ENCODE measurements at places on chromosomes 4 and X.
A peak's percentile ranks its signal among the peaks of the same experiment; 100 is the strongest.

DNA sequence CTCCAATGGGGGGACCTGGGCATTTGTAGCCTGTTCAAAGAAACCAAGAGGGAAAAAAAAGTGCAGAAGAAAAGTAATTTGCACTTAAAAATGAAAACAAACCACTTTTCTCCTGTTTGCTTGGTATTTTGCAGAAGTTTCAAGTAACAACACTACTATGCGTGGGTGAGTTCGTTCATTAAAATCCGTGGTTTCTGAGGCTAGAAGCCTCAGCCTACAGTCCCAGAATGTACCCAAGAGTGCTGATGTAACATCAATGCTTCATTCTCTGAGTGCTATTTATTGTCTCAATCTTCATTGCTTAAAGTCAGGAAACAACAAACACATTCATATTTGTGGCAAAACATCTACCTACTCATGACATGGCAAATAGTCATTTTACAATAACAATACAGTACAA lies 29.2 kb downstream of the LGI2 start:
- no peak for DNase-seq

GRCh38 chr4:87502580-87503238 lies 26.5 kb downstream of the SPARCL1 start:
- peak; percentile 40 for DNase-seq

GRCh38 chr4:149296503-149296902 lies 519.1 kb downstream of the IQCM start:
- no peak for DNase-seq

- no peak for DNase-seq
Observed at GRCh38 chr4:83581411-83582288, 45.7 kb downstream of the GPAT3 start.

DNA sequence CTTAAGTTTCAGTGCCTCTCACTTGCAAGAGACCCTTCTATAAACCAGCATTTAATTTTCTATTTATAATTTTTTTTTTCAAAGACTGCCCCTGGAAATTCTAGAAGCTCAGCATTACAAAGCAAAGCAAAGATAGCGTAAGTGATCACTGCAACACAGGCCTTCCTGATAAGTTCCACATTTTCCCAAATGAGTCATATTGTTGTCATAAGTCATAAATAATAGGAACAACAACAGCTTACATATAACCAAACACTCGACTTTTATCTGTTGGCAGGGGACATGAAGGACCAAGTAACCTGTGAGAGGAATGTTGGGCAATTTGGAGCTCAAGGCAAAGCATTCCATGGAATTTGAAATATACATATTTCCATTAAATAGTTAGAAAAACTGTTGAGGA lies 815.5 kb downstream of the DMD start:
- DNase-seq: no peak

- no peak for DNase-seq
Observed at GRCh38 chr4:101807351-101807750, 16.8 kb downstream of the BANK1 start.

DNA sequence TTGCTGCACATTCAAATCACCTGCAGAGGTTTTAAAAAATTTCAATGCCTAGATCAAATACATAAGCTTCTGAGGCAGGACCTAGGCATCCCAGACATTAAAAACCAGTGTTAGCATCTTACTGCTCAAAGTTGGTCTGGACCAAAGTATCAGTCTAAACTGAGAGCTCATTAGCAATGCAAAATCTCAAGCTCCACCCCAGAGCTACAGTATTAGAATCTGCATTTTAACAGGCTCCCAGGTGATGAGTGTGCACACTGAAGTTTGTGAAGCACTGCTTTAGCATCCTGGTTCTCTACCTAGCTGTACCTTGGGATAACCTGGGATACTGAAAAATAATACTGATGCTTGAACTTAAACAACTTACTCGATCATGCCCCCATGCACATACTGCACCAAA lies 96.0 kb downstream of the PRRG1 start:
- no peak for DNase-seq

- peak; percentile 12 for DNase-seq
Observed at GRCh38 chr4:25694466-25694865, 38.8 kb downstream of the SLC34A2 start.

- DNase-seq: no peak
Observed at GRCh38 chrX:131734621-131735020, 190.7 kb downstream of the OR13H1 start.

GRCh38 chr4:71604785-71605184 lies 179.1 kb downstream of the GC start:
- DNase-seq: no peak

- peak; percentile 57 for DNase-seq
Observed at GRCh38 chr4:187209921-187210613, 486.4 kb upstream of the FAT1 start.

DNA sequence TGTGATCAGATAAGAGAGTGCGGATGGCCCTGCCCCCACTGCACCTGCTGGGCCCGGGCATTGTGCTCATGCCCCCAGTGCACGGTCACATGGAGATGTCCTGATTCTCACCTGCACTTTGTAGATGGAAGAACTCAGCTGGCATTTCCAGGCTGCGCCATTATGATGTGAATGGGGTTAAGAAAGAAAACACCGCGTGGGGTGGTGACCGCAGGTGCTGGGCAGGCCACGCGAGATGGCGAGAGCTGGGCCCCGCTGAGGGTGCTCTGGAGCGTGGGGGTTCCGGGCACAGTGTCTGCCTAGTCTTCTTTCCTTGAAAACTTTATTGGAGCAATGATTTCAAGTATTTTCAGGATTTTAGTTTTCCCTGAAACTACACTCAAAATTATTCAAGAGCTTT lies 17.8 kb upstream of the HGFAC start:
- no peak for DNase-seq

DNA sequence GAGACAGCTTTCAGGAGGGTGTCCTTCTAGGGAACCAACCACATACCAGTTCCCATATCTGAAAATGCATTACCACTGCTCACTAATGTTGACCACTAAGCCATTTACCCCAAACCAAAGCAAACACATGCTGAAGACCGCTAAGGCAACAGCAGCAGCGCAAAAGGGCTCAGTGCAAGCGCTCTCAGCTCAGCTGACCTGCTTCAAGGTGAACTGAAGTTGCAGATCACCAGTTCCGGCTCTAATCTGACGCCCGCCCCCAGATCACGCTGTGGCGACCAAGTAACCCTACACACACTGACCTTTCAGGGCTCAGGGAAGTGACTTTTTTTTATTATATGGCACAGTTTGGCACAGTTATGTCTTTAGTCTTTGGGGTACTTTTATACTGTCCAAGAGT lies 5.8 kb downstream of the MECP2 start:
- no peak for DNase-seq

GRCh38 chr4:5096261-5096660 lies 45.0 kb downstream of the STK32B start:
- DNase-seq: peak; percentile 49

DNA sequence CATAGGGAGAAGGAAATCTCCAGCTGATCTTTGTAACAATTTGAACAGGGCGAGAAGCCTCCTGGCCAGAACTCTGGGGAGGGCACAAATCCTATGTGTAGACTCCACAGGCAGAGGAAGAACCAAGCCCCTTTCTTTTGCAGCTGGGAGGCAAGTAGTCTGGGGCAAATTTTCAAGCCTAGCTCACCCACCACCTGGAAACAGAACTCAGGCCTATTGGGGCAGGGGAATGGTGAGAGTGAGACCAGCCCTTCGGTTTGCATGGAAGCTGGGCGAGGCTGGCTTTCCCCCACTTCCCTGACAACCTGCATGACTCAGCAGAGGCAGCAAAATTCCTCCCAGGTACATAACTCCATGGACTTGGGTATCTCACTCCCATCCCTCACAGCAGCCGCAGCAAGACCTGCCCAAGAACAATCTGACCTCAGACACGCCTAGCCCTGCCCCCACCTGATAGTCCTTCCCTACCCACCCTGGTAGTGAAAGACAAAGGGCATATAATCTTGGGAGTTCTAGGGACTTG lies 138.2 kb downstream of the EMCN start:
- DNase-seq: no peak

GRCh38 chrX:151226941-151227340 lies 50.6 kb downstream of the GPR50 start:
- no peak for DNase-seq

GRCh38 chr4:75848891-75849290 lies 53.4 kb downstream of the PPEF2 start:
- DNase-seq: no peak

DNA sequence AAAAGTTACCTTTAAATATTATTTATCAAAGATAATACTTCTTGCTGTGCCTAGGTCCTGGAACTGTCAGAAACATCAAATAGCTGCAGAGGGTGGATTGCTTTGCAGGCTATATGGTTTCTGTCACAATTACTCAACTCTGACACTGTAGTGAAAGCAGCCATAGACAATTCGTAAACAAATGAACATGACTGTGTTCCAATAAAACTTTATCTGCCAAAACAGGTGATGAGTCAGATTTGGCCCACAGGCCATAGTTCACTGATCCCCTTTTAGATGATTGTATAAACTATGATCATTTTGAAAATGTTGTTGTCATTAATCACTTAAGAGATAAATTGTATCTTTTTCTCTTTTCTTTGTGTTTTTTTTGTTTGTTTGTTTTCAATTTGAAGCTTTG lies 8.4 kb upstream of the MEPE start:
- no peak for DNase-seq

DNA sequence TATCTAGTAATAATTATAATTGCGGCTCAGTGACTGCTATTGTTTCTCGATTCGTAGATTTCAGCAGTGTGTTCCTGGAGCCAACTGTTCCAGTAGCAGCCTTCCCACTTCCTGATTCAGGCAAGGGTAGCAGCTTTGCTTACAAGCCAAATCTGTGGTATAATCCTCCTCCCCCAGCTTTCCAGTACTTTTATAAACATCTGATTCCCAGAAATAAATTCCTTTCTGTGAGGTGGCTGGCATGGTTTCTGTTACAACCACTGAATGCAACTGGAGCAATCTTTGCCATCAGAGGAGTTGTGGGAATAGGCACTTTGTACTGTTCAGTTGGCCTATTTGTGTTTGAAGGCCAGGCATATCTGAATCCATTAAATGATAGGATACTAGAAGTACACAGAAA lies 80.0 kb downstream of the GLRA3 start:
- DNase-seq: no peak

DNA sequence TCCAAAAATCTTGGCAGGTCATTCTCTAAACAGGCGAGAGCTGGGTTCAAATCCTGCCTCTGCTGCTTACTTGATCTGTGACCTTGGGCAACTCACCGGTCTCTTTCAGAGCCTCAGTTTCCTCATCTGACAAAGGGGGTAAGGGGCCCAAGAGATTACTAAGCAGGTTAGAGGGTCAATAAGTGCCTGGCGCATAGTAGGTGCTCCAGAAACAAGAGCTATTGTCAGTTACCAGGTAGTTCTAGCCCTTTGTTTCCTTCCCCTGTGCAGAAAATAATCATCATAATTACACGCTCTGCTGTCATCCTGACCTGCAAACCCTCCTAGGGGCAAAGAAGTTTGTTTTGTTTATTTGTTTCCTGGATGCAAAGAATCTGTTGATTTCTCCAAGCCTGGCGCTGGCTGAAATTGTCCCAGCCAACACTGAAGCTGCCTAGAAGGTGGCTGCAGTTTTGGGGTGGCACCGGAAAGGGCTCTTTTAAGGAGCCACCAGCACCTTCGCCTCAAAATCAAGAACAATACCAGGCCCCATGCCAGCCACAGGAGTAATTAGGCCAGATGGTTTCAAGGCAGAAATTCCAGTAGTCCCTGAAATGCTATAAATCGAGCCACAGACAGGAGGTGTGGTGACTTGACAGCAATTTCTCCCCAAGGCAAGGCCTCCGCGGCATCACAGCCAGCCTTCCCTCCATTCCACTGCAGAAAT lies 10.2 kb upstream of the KIAA0232 start:
- peak; percentile 26 for DNase-seq

DNA sequence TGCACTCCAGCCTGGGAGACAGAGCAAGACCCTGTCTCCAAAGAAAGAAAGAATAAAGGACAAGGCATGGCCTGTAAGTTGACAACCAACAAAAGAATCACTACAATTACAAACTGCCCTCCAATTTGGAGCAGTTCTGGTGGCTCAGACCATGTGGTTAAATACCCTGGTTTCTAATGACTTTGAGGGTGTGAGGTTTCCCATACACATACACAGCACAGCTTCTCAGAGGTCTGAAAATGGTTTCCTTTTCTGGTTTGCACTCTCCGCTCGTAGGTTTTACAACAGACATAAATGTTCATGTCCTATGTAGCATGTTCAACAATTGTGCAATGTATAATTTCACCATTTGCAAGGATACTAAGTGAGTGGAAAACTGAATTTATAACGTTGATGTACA lies 34.2 kb upstream of the MXRA5 start:
- no peak for DNase-seq

DNA sequence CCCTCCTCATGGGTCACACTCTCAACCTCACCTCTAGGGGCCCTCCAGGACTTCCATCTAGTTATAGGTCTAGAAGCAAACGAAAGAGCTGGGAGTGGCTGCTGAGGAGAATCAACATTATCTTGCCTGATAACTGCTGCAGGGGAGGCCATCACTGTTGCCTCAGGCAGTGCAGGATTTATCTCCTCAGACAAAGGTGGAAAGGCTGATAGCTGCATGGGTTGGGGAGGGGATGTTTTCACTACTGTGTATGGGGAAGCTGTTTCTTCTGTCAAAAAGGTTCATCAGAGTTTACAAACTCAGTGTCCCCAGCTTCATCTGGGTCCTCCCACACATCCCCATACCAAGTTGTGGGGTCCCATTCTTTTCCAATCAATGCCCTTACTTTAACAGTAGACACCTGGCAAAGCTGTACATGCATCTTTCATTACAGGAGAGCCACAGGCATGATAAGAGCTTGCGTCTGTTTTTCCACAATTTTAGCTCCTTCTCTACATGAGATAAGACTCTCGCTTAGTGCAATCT lies 17.6 kb upstream of the PRDM8 start:
- no peak for DNase-seq

DNA sequence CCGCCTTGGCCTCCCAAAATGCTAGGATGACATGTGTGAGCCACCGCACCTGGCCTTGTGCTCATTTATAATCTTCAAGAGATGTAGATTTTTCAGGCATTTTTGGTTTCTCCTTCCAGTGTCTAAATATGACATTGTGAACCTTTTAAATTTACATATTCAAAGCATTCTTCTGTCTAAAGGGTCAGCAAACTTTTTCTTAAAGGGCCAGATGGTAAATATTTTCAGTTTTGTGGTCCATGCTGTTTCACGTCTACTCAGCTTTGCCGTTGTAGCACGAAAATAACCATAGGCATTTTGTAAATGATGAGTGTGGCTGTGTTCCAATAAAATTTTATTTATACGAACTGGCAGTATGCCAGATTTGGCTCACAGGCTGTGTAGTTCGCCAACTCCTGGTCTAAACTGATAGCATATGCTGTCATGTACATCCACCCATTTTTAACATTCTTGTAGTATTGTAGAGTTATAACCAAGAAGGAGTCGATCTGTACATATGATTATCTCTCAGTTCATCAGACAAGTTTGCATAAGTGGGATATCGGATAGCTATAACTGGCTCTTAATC lies 12.7 kb upstream of the GCNA start:
- peak; percentile 5 for DNase-seq

- no peak for DNase-seq
Observed at GRCh38 chr4:134665429-134665828, 463.8 kb upstream of the PABPC4L start.

GRCh38 chr4:121574618-121575017 lies 122.2 kb downstream of the ANXA5 start:
- DNase-seq: no peak

- no peak for DNase-seq
Observed at GRCh38 chr4:38017609-38018008, 57.4 kb downstream of the PTTG2 start.
